Retina (tissue), 1 donor: ENCODE measurements at places on chromosomes 7 and 10.
A peak's percentile ranks its signal among the peaks of the same experiment; 100 is the strongest.

DNA sequence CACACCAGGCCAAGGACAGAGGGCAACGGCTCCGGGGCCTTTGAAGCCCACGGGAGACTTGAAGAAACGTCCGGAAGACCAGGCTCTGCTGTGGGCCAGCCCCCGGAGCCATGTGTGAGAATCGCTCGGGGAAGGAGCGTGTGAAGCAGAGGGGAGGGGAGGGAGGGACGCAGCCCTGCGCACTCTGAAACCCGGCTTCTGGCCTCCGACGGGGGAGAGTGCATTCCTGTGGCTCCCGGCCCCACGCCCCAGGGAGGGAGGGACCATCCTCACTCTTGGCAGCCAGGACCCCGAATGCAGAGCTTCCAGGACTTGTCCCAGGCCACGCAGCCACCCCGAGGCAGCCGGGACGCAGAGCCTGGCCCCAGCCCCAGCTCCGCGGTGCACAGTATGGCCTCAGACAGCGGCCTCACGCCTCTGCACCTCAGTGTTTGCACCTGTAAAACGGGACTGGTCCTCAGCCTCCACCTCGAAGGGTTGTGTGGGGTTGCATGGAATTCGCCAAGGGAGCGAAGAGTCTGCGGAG lies 67.4 kb downstream of the PDGFA start:
- DNase-seq, result peak; percentile 44

DNA sequence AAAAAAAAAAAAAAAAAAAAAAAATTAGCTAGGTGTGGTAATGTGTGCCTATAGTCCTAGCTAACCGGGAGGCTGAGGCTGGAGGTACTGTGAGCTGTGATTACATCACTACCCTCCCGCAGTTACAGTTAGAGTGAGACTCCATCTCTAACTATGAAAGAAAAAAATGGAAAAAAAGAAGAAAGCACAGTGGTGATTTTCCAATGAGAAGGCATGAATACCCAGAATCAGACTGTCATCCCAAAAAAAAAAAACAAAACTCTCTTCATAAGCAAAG lies 269.9 kb upstream of the MKLN1 start:
- no peak for DNase-seq

- DNase-seq, result peak; percentile 42
These were observed 221.5 kb upstream of the GHITM start for GRCh38 chr10:83917537-83918506.

DNA sequence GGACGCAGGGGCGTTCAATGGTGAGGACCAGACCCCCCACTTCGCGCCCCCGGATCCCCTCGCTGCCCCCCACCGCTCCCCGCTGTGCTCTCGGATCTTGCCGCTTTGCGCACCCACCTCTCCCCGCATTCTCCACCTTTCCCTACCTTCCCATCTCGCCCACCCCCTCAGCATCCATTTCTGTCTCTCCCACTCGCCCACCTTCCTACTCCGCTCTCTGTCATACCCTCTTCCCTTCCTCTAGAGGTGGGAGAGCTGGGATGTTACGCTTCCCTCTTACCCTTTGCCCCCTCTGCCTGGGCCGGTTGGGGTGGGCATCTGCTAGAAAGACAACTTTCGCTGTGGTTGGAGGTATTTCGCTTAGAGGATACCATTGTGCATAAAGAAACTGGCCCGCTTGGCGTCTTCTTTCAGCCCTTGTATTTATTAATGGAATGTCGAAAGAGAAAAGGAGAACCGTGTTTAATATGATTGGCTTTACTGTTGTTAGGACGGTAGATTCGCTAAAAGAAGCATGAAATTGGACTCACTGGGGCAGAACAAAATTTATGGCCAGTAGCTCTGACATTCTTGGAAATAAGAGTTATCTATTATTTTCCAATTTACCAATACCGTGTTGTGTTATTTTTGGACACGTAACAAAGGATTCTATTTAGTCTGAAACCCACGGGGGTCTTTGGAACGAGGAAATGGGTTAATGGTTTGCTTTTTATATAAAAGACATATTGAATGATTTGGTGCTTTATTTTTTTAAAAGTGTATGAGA lies 873 bp downstream of the PRKAR2B start:
- peak; percentile 68 for DNase-seq

DNA sequence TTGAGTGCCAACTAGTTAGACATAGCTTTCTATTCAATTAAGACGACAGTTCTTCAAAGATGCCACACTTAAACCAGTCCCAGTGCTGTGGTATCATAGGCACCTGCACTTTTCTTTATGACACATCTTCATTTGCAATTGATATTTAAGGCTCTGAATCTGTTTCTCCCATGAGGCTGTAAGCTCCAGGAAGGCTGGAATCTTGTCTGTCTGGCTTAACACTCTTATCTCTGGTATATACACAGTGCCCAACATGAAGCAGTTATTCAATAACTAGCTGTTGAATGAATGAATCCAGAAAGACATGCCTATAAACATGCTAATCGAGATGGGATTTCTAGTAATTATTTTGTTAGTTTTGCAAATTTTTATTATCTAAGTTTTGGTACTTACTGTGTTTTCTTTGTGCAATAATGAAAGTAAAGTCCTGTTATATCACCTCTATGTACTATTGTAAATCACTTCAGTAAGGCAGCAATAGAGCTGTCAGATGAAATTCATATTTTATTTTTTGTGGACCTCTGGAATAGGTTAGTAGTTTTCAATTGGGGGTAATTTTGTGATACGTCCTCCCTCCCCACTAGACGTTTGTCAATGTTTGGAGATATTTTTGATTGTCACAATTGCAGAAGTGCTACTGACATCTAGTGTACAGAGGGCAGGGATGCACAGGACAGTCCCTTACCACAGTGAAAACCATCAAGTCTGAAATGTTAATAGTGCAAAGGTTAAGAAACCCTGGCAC lies 51.3 kb upstream of the STEAP4 start:
- DNase-seq, result no peak

DNA sequence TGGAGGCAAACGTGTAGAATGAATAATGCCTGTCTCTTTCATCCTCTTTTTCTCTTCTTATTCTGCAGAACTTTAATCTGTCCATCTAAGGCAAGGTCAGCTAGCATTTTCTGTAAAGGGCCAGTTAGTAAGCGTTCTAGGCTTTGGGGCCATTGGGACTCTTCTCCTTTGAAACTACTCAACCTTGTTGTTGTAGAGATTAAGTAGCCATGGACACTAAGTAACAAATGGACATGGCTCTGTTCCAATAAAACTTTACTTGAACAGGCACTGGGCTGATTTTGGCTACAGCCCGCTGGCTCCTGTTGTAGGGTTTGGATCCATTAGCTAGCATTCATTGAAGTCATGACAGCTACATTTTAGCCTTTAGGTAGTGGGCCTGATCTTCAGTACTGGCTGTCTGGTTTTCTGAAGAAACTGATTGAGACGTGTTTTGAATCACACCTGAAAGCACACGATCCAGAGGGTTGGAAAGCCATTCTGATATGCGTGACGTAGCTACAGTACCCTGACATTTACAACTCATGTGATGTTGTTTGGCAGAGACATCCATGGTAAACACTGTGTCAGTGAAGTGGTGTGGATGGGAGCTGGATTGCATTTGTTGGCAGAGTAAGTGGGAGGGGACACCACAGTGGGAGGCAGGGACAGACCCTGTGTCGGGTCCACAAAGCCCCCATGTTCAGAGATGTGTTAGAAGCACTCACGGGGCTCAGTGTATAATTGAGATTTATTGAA lies 92.5 kb downstream of the MTPN start:
- no peak for DNase-seq

DNA sequence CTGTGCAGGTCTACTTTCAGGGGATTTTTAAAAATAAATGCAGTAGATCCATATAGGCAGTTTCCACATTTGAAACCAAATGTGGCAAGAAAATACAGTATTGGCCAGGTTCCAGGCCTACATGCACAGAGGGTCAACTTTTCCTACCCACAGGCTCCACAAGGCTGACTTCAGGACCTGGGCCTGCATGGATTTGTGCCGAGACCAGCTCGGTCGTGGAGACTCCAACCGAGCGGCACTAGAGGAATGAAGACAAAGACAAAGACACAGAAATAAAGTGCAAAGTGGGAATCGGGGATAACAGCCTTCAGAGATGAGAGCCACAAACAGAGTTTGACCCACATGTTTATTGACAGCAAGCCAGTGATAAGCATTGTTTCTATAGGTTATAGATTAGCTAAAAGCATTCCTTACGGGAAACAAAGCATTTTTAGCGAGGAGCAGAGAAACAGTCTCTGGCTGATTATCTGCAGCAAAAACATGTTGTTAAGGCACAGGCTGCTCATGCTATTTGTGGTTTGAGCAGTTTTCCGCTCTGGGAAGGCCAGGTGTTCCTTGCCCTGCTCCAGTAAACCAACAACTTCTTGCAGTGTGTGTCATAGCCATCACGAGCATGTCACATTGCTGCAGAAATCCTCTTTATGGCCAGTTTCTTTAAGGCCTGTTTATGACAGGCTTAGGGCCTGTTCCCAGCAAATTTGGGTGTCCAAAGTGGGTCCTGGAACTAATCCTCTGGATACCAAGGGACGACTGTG lies 52.6 kb downstream of the ZNF37A start:
- DNase-seq, result no peak

- no peak for DNase-seq
These were observed 207.9 kb downstream of the GRM3 start for GRCh38 chr7:86851566-86851965.

- no peak for DNase-seq
These were observed 10.5 kb downstream of the STYXL1 start for GRCh38 chr7:76037310-76037709.

DNA sequence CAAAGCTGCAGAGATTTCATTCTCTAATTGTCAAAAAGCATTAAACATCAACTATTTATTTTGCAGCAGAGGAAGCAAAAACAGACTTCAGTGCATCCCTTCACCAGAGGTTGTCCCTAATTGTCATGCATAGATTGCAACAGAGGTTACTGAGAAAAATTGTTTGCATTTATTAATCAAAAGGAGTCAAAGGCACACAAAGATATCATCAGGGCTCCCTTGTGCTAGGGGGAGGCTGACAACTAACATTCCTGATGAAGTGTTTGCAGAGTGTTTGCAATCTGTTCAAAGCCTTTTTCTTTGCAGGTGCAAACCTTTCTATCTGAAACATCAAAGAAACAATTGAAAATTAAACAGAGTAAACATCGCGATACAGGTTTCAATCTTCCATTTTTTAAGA lies 227.5 kb downstream of the TEX36 start:
- DNase-seq, result no peak

DNA sequence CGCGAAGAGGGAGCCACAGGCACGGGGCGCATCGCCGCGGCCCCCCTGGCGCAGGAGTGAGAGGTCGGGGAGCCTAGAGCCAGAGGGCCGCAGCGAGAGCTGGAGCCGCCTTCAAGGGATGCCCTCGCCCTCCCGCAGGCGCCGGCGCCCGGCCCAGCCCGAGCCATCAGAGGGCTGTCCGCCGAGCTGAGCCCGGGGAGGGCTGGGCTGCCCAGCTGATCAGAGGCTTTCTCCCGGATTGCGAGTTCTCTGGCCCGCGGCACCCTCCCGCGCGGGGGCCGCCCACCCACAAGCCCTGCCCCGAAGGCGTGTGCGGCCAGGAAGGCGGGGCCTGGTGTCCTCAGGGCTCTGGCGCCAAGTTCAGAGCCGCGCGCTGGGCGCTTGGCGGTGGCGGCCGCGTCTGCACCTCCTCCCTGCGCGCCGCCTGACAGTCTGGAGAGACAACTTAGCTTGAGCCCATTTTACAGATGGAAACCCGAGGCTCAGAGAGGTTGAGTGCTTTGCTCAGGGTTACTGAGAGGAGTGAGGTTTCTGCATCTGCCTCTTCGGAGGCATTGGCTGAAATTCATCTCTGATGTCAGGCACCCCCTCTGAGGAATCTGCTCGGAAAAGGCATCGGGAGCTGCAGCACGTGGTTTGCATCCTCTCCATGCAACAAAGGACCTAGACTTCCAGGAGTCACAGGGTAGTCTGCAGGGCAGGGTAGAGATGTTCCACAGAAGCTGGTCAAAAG lies 3.8 kb upstream of the ANTXRL start:
- DNase-seq, result peak; percentile 90

- DNase-seq, result no peak
These were observed 46.2 kb downstream of the COL13A1 start for GRCh38 chr10:69847883-69848282.

GRCh38 chr7:121371367-121371766 lies 24.7 kb downstream of the FAM3C start:
- no peak for DNase-seq

DNA sequence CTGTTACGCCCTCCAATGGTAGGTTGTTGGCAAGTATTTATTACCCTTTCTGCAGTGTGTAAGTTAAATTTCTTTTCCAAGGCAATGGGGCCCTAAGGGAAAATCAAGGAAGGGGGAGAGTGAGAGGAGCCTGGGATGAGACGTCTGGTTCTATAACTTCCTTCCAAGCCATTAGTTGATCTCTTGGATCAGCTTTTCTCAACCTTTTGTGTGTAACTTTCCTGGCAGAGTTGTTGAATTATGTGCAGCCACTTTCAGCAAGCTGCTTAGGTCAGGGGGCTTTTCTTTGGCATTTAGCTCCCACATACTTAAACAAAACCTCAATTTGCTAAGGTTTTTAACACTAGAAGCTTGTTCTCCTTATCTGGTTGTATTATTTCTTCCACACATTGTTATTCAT lies 127.1 kb downstream of the NXPH1 start:
- DNase-seq, result no peak

DNA sequence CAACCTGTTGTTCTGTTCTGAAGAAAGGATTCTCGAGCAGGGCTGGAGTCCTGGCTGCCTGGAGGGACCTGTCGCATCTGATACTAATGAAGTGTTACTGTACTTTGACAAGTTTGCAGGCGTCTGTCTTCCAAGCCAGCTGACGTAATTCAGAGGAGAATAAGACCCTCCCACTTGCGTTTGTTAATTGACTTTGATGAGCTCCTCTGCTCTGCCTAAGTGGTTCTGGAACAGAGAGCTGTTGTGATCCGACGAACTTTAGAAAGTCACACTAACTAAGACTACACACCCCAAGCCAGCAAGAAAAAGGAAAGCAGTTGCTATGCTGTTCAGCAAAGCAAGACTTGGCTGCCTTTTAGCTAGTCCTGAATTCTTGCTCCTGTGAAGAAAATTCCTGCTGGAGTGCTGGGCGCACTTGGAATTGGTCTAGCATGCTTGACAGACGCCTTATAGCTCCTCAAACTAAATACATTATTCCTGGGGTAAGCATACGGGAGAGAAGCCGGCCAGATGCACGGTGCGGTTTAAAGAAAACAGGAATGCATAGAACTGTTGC lies 200.3 kb downstream of the CACNB2 start:
- peak; percentile 69 for DNase-seq

- DNase-seq, result no peak
These were observed 97.9 kb downstream of the DNAJB6 start for GRCh38 chr7:157434701-157435100.

GRCh38 chr10:29470355-29470705 lies 164.4 kb downstream of the SVIL start:
- no peak for DNase-seq

DNA sequence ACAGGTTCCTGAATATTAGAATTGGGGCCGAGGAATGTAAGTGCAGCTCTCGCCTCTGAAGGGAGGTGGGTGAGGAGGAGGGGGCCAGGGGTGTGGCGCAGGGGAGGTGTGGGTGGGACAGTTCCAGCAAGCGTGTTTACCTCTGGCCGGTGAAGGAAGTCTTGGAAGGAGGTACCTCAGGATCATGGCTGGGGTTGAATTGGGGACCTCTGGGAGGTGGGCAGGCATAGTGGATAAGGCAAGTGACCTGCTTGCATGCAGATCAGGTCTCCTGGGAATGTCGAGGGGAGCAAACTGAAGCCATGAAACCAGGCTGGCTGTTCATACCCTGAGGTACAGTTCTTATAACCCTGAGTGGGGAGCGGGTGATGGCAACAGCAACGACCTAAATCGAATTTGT lies 2.0 kb downstream of the ZNF775 start:
- peak; percentile 2 for DNase-seq
